ENCODE measurements at places on chromosomes 6 and 20.

DNA sequence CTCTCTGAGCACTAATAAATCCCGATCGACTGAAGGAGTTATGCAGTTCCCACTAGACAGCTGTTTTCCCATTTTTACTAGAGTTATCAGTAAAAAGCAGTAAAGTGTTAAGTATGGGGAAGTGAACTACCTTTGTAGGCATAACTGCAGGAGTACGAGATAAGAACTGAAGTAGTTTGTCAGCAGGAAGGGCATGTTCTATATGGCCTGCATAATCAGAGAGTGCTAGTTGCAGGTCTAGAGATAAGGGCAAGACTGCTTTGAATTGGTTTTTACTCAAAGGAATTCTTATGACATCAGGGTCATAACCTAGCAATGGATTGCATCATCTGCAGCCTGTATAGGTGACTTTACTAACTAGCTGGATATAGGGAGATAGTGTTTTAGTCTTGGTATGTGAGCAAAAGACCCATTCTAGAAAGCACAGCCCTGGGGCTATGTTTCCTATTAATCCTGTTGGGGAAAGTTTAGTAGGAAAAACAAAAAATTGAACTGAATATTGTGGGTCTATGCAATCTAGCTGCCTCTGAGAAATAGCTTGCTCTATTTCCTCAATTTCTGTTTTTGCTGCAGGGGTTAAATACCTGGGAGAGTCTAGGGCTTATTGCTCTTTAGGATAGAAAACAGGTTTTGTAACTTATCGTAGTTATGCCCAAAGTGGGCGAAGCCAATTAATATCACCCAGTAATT is 22.6 kb upstream of the CRISP1 start:
- DNase-seq = no peak

GRCh38 chr20:62346398-62347150 is 20.5 kb downstream of the LAMA5 start:
- DNase-seq = no peak

DNA sequence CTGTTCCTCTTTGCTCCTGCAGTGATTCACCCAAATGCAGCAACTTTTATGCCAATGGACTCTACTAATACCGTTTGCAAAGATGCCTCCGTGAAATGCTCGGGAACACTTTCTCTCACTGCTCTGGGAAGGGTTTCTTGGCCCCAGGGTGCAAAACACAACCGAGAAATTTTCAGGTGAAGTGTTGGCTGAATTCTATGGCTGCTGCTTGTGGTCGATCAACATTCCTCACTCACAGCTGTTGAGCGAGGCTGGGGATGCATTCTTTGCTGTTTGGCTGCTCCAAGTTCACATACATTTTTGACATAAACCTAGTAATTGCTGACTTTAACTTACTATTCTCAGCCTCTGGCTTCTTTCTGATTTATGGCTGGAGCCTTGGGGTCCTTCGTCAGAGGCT is 342.0 kb upstream of the CHD6 start:
- DNase-seq = no peak

GRCh38 chr6:82783587-82784236 is 281.9 kb downstream of the UBE3D start:
- no peak for DNase-seq

DNA sequence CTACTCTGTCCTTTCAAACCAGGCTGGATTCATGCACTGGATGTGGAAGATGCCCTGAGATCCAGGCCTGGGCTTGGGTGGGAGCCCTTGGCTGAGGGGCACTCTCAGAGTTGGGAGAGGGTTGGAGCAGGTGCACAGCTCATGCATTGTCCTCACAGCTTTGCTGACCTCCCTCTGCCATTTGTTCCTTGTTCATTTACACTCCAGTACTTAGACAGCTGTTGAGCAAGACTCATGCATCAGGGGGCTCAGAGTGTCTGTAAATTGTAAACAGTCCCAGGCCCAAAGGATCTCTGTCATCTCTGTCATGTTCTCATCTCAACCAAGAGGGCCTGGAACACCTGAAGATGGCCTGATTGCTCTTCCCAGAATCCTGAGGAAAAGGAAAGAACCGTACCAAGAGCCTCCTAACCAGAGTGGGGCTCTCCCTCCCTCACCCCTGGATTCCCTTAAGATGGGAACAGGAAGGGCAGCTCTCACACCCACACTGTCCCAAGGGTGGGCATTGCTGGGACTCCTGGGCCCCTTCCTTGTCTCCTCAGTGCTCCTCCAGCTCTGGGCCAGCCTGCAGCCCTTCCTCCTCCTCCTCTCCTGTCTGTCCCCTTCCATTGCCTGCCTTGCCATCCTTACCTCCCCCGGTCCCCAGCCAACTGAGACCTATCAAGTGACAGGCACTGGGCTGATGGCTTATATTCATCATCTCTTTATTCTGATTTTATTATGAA is 132.9 kb downstream of the FOXO3 start:
- no peak for DNase-seq

DNA sequence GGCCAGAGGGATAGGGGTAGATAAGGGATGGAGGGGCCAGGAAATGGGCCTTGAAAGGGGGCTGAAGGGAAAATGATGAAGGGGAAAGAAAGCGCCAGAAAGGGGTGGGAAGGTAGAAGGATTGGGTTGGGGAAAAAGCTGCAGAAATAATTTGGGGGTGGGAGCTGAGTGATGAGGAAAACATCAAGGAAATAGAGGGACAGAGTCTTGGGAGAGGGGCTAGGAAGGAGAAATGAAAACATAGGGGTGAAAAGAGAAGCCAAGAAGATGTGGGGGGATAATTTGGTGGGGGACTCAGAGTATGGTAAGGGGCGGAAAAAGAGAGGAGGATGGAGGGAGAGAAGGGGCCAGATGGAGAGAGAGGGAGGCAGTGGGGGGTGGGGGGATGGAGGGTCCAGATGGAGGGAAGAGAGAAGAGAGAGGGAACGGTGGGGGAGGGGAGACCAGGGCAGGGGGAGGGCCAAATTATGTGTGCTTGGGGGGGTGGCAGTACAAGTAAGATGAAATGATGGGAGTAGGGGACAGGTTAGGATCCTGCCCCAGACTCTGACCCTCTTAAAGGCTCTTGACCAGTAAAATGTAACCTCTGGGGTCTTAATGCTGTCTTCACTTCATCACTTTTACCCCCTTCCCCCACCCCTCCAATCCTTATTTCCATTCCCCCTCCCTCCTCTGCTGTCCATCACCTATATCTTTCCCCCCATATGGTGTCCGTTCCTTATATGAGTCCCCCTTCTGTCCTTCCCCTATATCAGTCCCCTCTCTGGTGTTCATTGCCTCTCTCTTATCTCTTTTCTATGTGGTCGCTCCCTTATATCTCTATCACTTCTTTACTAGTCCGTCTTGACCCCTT is 852 bp downstream of the SYNGAP1 start:
- DNase-seq = no peak
